ENCODE measurements at places on chromosomes 2 and 18.
A peak's percentile ranks its signal among the peaks of the same experiment; 100 is the strongest.

DNA sequence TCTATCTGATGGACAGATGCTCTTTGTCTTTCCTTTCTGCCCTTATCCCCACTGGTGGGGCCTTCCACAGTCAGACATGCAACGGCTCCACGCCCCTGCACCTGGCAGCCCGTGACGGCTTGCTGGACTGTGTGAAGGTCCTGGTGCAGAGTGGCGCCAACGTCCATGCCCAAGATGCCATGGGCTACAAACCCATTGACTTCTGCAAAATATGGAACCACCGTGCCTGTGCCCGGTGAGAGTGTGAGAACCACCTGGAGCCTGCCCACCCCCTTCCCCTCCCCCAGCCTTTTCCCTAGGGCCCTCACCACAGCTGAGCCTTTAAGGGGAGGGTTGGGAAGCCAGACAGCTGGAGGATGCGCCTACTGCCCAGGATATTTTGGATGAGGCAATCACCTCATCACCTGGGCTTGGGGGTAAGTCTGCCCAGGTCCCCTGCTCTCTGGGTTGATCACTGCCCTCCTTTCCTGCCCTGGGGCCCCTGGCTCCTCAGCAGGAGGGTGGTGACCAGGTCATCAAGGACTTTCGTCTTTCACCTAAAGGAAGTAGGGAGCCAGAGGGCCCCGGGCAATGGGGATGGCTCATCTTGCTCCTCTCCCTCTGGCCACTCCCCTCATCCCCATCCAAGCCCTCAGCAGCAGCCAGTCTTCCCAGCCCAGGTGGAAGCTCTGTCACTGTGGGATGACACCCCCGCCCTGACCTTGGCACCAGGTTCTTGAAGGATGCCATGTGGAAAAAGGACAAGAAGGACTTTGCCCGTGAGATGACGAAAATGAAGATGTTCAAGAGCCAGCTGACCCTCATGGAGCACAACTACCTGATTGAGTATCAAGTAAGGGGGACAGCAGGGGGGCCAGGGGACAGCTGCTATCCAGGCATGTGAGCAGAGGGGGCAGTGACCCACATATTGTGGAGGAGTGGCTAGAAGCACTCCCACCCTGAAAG is 3.7 kb downstream of the ANKRD53 start:
- DNase-seq, result no peak

GRCh38 chr2:205932861-205933260 is 153.1 kb downstream of the INO80D start:
- no peak for DNase-seq

DNA sequence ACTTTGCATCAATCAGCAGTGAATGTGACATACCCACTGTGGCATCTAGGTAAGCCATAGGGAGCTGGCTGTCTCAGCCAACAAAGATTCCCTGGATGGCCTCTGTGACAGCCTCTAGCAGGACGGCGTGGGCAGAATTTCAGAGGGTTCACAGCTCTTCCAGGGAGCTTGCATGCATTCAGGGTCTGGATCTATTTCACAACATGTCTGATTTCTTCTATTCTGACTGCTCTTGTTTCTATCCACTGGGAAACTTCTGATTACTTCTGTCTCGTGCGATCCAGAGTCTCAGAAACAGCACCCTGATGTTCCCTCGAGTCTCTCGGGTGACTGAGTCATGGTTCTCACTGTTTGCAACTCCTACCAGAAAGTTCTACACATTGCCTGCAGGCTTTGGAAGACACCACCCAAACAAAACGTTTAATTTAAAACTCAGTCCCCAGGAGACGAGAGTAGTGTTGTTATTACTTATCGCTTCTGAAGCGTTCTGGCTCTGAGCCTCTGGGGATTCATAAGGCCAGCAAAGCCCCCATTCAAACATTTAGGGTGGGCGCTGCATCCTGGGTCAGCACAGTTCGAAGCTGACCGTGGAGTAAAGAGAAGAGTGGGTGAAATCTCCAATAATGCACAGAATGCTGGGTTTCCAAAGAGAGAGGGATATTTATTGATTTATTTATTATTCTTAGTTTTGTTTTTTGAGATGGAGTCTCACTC is 41.9 kb upstream of the ODC1 start:
- no peak for DNase-seq

DNA sequence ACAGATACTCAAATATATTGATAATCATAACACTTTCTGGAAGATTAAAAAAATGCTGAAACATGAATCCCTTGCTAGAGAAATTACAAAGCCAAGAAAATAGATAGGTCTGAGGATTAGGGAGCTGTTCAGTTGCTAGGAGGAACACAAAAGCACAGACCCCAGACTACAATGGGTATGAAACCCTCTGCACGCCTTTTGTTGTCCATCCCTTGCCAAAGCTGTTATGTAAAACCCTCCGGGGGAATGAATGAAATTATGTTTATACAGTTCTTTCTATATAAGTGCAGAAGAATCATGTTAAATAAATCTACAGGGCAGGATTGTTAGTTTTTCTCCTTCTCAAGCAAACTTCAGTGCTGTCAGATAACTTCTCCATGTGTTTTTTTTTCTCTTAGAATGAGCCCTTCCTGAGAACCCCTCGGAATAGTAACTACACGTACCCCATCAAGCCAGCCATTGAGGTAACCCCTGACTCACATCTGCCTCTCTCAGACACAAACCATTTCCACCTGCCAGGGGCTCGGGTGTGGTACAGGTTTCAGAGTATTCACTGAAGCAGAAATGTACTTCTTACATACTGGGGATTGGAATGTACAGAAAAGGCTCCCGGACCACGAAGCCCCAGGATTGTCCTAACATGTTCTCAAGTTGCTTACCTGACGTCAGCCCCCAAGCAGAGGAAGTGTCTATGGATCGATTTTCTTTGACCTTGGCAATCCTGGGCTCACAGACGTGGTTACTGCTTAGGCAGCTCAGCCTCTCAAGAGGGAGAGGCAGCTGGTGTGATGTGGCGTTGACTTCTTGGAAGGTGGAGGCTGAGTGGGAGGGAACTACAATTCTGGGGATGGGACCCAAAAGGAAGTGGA is 118.0 kb downstream of the PLB1 start:
- DNase-seq, result peak; percentile 99

DNA sequence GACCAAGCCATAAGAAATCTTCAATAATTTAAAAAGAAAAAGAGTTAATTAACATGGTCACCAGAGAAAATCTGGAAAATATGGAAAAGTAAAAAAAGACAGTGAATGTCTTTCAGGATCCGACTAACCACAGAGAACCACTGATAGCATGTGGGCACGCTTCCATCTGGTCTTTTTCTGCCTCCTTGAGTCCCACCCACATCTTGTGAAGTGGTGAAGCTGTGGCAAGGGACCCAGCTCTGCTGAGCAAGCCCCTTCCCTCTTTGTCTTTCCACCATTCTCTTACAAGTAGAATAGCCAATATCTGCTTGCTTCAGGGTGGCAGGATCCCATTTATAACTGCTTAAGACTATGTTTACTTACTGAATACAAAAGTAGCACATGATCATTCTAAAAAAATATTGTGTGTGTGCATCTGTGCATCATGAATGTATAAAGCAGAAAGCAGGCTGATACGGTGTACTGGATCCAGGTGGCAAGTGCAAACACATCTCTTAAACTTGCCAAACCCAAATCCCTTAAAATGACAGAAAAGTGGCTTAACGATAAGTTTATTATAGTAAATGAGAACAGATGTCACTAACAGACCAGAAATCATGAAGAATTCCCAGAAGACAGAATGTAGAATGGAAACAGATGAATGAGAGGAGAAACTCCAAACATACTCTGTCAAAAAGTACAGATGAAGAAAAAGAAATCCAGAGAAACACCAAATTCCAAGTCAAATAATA is 52.3 kb downstream of the FOXI3 start:
- DNase-seq, result no peak

GRCh38 chr18:58505181-58505580 is 123.7 kb downstream of the ALPK2 start:
- no peak for DNase-seq

- DNase-seq, result no peak
Measured at GRCh38 chr18:25957017-25957416, 133.4 kb downstream of the SS18 start.

DNA sequence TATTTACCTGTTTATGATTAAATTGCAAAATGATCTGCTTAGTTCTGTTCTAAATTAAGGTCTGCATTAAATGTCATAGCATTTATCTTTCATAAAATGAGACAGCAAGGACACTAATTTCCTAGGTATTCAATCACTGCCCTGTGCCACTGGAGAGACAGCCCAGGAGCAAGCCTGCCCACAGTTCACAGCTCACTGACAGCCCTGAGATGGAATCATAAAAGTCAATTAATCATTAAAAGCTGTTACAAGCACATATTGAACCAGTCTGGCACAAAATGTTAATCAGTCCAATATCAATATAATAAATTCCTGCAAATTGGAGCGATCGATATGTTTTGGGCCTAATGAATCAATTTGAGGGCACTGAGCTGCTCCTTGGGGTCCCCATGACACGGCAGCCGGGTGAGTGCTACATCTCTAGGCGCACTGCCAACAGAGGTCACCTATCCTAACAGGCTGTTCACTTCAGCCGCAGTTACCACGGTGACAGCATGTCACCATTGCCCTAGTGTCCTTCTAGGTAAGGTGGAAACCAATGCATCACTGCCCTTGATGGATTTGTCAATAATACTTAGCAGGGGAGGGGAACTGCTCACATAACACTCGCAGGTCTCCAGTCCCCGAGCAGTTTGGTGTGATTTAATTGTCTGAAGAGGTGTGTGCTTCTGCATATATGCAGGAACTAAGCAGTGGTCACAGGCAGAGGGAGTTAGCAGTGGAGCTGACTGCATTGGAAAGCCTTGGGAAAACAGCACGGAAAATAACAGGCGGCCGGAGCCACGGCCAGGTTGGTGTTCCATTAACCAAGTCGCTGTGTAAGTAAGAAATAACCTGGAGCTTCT is 47.3 kb downstream of the POU3F3 start:
- DNase-seq, result peak; percentile 99
